IPS DF 6.9 (cell line): ENCODE measurements at places on chromosomes 7 and 10.

GRCh38 chr7:104862719-104863118 lies 151.3 kb upstream of the KMT2E start:
- DNase-seq: no peak

- DNase-seq: peak; percentile 25
Observed at GRCh38 chr10:84076540-84077195, 62.6 kb upstream of the GHITM start.

- DNase-seq: no peak
Observed at GRCh38 chr7:5282543-5283316, at the start of gene SLC29A4. Gene SLC29A4, plus strand, starts transcription at chr7:5282943. Its CDS starts 4,874 bp downstream, at chr7:5287817.

DNA sequence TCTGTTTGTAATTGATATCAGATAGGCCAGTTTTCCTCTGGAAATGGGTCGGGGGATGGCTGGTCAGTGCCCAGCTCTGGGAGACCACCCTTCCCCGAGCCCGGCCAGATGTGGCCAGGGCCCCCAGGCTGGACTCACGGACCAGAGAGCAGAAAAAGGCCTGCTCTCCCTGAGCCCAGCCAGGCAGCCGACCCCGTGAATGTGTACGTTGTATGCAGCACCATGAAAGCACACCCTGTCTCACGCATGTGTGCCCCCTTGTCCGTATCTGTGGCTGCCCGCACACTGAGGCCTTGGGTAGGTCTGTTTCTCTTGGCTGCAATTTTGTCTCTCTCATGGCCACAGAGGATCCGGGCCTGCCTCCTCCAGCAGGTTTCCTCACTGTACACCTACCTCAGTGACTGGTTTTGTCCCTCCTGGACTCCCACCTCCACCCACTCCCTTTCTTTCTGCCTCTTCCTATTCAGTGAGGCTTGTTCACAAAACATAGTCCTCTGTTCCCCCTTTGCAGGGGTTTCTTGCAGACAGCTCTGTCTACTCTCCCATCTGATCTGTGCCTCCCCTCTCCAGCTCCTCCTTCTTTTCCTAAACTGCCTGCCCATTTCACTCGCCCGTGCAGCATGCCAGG lies 23.6 kb upstream of the ANKRD2 start:
- DNase-seq: no peak

GRCh38 chr10:71068861-71069271 lies 143.5 kb upstream of the UNC5B start:
- DNase-seq: no peak

DNA sequence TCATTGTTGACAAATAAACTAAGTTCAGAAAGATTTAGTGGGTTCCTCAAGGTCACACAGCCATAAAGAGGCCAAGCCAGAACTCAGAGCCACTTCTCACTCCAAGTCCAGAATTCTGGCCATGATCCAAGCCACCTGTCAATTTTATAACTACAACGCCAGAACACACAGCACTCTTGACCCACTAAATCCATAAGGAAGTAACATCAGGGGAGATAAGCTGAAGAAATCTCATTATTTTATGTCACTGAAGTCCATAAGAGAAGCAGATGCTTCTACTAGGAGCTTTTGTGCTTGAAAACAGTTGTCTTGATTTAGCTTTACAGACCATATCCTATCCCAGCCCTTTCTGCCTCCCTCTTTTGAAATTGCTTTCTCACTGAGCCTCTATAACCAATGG lies 15.9 kb downstream of the ADAM12 start:
- no peak for DNase-seq

DNA sequence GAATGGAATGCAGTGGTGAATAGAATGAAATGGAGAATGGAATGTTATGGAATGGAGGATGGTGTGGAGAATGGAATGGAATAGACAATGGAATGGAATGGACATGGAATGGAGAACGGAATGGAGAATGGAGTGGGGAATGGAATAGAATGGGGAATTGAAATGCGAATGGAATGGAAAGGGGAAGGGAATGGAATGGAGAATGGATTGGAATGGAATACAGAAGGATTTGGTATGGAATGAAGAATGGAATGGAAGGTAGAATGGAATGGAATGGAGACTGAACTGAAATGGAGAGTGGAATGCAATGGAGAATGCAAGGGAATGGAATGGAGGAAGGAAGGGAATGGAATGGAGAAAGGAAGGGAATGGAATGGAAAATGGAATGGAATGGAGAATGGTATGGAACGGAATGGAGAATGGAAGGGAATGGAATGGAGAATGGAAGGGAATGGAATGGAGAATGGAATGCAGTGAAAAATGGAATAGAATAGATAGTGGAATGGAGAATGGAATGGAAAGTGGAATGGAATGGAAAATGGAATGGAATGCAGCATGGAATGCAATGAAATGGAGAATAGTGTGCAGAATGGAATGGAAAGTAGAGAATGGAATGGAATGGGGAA lies 94.8 kb downstream of the NSUN6 start:
- no peak for DNase-seq

GRCh38 chr7:39911167-39911566 lies 38.9 kb upstream of the CDK13 start:
- no peak for DNase-seq

DNA sequence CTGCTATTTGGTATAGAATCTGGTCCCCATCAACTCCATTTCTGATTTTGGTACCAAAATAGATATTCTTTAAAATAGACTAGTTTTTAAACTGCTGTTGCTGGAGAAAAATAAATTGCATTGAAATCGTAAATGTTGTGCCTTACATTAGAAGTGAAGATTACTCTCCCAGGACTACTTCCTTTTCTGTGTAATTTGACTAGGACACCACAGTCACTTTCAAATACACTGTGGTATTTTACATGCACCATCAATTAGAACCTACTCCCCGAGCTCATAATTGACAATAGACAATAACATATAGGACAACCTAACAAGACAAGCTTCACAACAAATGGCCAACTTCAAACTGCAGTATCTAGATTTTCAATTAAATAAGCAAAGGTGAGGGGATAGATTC lies 211.5 kb downstream of the DGKB start:
- DNase-seq: no peak

DNA sequence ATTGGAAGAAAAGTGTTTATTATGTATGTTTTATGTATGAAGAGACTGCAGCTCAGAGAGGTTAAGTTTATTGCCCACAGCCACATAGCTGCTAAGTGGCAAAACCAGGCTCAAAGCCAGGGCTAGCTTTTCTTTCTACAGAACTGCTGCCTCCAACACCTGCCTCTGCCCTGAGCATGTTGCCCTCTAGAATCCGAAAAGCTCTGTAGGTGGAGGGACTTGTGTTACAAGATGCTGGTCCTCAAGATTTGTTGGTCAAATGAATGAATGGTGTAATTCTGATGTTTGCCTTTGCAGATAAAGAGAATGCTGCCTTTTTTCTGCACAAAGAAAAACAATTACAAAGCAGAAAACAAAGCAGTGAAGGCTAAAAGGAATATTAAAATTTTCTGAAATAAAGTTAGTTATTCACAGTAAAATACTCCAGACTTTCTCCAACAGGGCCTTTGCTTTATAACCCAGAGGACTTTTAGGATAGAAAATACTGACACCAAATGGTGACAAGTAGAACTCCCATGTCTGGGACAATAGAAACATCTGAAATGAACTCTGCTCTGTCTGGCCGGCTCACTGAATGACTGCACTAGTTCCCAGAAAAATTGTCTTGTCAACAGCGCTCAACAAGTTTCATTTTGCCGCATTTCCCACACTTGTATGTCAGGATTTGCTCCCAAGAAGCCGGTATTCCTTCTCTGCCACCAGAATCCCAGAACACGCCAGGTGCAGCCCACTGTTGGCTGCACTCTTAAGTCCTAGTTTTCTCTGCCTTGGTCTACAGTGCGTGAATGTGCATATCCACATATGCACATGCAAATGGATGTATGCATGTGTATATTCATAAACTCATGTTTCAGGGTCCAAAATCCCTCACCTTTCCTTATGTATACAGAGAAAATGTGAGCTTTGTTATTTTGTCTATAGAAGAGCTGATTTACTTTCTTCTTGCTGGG lies 11.0 kb upstream of the DNTT start:
- DNase-seq: no peak

DNA sequence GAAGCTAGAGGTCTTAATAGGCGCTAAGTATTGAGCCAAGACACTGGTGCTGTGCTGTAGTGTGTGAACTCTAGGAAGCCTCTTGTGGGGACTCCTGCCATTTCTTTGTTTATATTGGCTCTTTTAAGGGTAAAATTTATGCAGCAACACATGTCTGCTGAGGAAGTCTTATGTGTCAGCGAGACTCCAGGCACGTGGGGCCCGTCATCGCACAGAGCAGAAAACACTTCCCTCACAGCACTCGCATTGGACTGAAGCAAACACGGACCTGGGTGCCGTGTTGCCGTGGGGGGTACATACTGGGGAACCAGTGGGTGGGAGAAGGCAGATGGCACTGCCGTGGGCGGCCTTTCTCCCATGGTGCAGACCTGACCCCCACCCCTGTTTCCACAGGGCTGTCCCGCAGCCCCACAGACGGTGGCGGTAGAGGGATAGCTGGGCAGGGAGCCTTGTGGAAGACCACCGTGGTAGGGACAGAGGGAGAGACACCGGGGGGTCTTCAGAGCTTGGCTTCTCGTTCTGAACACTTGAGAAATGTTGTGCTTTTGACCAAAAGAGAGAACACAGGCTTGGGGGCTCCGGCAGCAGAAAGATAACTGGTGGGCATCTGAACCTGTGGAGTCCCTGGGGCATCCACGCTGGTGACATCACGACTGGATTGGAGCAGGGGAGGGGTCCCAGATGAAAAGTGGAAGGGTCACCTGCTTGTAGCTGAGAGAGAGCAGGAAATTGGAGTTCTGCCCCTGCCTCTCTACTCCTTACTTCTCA lies 284.7 kb upstream of the SHH start:
- no peak for DNase-seq
